ENCODE measurements at places on chromosomes 5 and 9.
A peak's percentile ranks its signal among the peaks of the same experiment; 100 is the strongest.

- no peak for DNase-seq
These were observed 284.1 kb downstream of the ELAVL2 start for GRCh38 chr9:23541976-23542375.

GRCh38 chr9:133882849-133883755 lies 109.0 kb downstream of the VAV2 start:
- no peak for DNase-seq

DNA sequence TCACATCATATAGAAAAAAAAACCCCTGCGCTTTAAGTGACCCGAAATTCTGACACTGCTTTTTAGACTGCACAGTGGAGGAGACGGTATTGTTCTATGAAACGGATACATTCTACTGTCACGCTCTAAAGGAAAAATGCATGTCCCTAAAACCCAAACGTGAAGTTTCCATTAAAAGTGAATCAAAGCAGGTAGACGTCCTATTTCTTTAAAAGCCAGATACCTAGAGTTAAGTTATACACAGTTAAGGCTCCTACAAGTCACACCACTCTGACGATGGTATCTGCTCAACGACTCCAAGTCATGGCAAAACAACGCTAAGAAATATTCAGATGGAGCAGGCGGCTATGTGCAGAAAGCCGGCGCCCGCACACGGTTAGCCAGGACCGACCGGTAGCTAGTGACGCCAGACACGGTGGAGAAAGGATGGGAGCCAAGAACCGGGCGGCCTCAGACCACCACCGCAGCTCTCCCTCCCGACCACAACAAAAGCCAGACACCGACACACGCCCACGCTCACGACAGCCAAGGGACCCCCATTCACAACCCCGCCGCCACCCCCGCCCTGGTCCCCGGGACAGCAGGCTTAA lies 734 bp downstream of the SKP1 start:
- DNase-seq: peak; percentile 68

DNA sequence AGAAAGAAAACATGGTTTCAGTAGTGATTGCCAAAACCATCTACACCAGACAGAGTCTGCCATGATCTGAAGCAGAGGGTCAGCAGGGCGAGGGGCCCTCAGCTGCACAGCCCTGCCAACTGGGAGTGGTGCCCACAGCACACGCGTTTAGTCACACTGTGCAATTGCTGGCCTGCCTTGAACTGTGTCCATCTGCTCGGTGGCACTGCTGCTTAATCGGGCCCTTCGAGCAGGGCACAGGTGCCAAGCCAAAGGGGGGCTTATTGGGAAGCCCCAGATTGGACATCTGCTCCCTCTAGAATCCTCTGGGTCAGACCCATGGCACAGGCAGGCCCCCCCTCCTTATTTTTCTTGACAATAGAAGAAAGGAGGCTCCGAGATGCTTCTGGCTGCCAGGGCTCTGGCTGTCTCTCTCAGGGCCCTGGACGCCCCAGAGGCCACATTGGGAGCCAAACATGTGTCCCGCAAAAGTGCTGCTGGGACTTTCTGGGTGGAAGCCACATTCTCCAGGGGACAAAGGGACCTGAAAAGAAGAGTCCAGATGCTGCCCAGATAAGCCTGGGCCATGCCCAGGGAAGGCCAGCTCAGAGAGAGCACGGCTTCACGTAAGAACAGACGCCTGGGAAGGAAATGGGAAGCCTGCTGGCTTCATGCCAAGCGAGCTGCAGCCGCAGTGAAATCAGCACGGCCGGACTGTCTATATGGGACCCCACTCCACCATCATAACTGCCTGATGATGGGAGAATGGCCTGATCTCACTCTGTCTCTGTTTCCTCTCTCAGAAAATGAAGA lies 349.2 kb downstream of the GADD45G start:
- DNase-seq: no peak

- peak; percentile 65 for DNase-seq
These were observed 628 bp downstream of the PPP2R2B start for GRCh38 chr5:146877783-146878475.

GRCh38 chr5:92945605-92946097 lies 635.4 kb downstream of the NR2F1-AS1 start:
- peak; percentile 58 for DNase-seq

GRCh38 chr9:21766096-21766495 lies 36.3 kb upstream of the MTAP start:
- no peak for DNase-seq

DNA sequence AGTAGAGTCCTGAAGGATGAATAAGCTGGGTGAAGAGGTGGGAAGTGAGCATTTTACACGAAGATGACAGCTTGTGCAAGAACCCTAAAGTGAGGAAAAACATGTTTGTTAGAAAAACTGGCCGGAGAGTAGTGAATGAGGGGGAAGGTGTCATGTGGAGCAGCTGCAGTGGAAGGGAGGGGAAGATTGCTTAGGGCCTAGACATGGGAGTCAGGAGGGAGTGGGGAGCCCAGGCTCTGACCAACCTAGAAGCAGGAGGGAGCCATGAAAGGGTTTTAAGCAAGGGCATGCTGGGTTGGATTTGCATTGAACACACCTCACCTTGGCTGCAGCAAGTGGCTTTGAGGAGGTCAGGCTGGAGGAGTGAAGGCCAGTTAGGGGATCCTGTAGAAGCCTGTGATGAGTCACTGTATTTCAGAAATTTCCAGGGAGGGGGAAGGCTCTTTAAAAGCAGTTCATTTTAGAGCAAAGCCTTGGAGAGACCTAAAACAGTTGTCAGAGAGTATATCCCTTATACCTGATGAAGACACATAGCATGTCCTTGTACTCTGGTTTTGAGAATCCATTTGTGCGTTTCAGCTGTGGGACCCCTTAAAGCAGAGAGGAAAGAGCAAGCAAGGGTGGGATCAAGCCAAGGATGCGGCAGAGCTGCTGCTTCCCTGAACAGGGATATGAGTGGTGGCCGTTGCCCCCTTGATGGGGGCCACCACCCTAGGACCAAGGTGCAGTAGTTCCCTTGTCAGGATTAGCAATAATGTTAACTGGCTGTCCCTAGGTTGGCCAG lies 45.4 kb downstream of the ANGPTL2 start:
- DNase-seq: no peak

- DNase-seq: no peak
These were observed 61.1 kb upstream of the UNC5A start for GRCh38 chr5:176748967-176749935.

DNA sequence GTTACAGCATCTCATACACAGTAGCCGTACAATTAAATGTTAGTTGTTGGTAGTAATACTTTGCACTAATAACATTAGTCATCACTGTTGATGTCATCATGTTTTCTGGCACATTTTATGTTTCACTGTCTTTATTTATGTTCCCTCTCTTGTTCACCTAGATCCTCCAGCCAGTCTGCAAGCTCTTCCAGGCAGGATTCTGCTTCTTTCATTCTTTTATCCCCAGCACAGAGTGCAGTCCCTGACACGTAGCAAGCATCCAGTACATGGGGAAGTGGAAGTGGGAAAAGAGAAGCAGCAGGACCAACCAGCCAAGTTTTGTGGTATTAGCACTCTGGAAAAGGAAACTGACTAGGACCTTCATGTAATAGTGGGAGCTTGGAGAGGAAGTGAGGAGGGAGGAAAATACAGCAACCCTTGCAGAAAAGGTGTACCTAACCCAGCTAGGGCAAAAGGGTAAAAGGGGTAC lies 89.7 kb upstream of the SLC44A1 start:
- peak; percentile 27 for DNase-seq

DNA sequence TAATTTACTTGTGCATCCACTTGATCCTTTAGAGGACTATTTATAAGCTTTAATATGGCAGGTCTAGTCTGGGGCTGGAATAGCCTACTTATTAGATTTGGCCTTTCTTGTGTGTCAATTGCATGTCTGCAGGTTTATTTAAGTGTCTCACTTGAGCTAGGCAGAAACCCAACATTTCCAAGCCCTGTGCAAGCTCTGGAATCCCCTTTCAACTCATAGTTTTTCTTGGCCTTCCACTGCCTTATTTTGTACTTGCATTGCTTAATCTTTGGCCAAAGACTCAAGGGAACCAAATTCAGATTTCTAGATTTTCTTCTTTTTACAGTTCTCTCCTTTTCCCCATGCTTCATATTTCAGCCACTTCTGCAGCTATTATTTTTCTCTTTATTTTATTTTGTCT lies 102.4 kb upstream of the RFX3 start:
- peak; percentile 49 for DNase-seq

GRCh38 chr5:115480271-115480670 lies 64.3 kb downstream of the FEM1C start:
- DNase-seq: no peak

DNA sequence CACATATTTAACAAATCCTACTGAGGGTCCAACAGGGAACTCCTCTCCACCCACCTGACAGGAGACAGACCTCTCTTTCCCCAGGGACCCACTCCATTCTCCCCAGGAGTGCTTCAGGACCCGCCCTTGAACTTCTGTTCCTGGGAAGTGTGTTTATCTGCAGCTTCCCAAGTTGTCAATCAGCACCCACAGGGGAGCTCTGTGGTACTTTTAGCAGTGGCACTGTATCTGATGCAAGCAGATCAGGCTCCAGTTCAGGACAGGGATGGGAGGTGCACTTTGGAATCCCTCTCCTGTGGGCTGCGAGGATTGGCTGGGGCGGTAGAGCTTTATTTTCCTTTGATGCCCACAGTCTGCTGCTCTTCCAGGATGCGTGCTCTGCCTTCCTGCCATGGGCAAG lies 8.7 kb downstream of the GALNT10 start:
- peak; percentile 52 for DNase-seq

GRCh38 chr5:154109416-154110106 lies 70.8 kb downstream of the MFAP3 start:
- DNase-seq: no peak

DNA sequence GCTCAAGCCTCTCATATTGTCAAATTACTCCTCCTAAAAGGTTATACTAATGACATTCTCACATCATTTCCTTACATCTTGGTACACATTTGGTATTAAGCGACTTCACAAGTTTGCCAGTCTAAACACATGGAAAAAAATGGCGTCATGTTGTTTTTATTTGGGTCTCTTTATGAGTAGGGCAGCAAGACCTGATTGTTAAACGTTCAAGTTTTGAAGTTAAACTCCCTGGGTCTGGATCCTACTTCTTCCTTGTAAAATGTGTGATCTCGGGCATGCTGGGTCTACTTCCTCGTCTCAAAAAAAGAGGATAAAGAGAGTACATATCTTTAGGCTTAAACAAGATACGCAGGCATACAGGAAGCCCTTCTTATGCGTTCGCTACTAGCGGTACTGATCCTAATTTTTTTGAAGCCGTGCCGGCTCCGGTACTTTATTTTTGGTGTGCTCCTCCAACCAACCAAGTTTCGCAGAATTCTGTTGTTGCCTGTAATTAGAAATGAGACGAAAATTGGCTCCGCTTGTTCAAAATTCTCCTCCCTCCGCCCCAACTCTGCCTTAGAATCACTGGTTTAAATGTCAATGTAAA lies 596 bp upstream of the CDC37L1 start:
- DNase-seq: peak; percentile 59

- no peak for DNase-seq
These were observed 246.1 kb upstream of the ANKH start for GRCh38 chr5:15117688-15118087.

- DNase-seq: no peak
These were observed 147.0 kb upstream of the ZNF366 start for GRCh38 chr5:72654231-72654630.

DNA sequence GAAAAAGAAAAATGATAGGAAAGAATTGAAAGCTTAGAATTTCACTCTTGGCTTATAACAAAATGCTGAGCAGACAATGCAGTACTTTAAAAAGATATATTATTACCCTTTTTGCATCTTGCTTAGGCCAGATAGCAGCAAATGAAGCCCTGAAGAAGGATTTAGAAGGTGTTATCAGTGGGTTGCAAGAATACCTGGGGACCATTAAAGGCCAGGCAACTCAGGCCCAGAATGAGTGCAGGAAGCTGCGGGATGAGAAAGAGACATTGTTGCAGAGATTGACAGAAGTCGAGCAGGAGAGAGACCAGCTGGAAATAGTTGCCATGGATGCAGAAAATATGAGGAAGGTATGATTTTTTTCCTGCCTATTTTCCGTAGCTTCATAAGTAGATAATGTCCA lies 50.8 kb downstream of the CNTRL start:
- DNase-seq: no peak

DNA sequence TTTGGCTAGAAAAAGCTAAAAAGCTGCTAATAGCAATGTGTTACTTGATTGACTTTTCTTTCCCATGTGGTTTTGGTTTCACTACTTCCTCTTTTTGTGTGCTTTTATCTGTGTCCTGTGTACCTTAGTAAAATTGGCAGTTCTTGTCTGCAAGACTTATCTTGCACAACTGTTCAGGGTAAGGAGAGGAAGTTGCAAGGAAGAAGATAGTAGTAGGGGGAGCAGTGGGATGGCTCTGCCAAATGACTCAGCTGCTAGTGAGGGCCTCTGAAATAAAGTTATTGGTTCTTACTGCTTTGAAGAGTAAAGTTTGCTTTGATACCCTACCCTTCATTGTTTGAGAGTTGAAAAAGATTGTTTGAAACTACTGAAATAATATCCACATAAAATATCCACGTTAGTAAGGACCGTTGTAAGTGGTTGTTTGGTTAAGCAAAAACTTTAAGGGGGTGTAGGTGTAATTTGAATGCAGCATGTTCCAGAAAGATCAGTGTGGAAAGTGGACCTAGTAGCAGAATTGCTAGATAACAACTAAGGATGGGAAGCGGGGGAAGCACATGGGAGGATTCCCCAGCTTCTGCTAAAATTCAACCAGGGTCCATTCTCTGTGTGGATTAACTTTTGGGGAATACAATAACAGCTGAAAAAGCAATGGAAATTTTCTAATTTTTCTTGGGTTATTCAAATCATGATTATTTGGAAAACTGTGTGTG lies 123.5 kb downstream of the SCAMP1 start:
- no peak for DNase-seq

DNA sequence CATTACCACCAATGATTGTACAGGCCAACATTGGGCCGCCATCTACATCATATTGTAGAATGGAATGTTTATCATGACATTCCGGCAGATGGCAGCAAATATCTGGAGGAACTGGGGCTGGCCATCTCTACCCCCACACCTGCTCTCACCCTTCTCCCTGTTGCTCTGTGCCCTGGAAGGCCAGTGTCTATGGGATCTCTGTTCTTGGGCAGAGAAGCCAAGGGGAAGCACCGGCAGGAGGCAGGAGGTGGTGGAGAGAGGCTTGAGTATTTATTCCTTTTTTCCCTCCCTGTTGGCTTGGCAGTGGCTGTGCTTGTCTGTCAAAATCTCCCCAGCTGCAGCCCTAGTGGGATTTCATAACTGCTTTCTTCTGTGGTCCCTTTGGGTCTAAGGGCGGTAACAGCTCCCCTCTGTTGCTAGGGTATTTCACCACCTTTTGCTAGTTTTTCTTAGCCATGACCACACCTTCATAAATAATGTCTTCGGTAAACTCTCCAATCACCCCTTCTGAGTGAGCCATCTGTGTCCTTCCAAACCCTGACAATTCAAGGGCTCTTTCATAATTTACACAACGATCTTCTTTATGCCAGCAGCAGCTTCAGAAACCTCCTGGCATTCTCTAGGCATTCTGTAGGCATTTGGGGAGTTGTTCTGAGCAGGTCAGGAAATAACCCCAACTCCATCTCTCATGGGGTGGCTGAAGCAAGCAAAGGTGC lies 225.8 kb downstream of the MELK start:
- DNase-seq: no peak

- no peak for DNase-seq
These were observed 56.4 kb downstream of the MRPL36 start for GRCh38 chr5:1743061-1743768.

GRCh38 chr5:171606414-171607024 lies 179.1 kb upstream of the SMIM23 start:
- no peak for DNase-seq

Data from astrocyte of the hippocampus (primary cell).